Hindlimb muscle (tissue), 1 donor: ENCODE measurements at places on chromosomes 2 and 18. TPM values are rescaled to one million over a fixed set of nuclear protein-coding genes. Genes with fewer than 3 reads are reported as not detected.

The MTLN gene
- 55.0 TPM for polyA plus RNA-seq

The NPPC gene
- polyA plus RNA-seq = 3.5 TPM

GRCh38 chr2:68799140-68800026, 64.8 kb downstream of the ARHGAP25 start:
- DNase-seq = no peak

The ZRANB3 gene
- 8.0 TPM for polyA plus RNA-seq

GRCh38 chr18:79954791-79955190, 3.3 kb upstream of the SLC66A2 start:
- DNase-seq = no peak

The KRTCAP3 gene
- polyA plus RNA-seq = 1.4 TPM

DNA sequence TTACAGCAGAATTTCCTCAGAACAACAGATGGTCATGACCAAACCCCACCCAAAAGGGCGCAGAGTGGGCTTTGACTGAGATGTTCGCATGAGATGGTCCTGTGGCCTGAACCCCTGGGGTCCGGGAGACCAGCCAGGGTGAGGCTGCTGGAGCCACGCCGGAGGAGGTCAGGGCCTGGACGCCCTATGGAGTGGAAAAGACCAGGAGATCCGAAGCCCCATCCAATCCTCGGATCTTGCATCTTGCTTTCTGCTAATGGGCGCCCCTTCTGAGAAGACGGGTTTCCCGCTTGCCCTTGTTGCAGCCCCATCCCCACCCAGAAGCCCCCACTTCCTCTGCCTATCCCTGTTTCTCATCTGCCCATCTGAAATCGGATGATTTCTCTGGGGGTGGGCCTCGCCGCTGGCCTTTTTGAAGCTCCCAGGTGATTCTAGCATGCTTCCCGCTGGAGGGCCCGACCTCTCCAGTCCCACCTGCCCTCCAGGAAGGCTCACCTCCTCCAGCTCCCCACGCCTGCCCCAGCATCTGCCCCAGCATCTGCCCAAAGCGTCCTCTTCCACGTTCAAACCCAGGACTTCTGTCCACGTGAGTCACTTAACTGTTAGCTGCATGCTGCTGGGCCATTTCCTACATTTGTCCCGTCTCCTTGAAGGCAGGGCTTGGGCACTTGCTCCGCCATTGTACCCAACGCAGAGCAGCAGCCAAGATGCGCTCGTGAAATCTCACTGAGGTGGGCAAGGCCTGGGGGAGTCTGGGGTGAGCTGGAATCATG, 4.3 kb upstream of the CNDP1 start:
- no peak for DNase-seq

The CD28 gene
- 6.0 TPM for polyA plus RNA-seq

GRCh38 chr2:149463328-149464002, 124.1 kb downstream of the MMADHC start:
- no peak for DNase-seq

- no peak for DNase-seq
These were observed 47.4 kb upstream of the CYRIA start for GRCh38 chr2:16713011-16713423.

- no peak for DNase-seq
These were observed 339.8 kb downstream of the DYSF start for GRCh38 chr2:71792926-71793761.
